Left lung (tissue), 14 donors: ENCODE measurements at places on chromosomes 5 and 9. TPM values are rescaled to one million over a fixed set of nuclear protein-coding genes. Genes with fewer than 3 reads are reported as not detected.

ACOT12 gene
- not detected for total RNA-seq

DPP7 gene
- 144 TPM for total RNA-seq

FRMPD1 gene
- not detected for total RNA-seq

OLFM1 gene
- 21.2 TPM for total RNA-seq

ROPN1L gene
- total RNA-seq = 9.5 TPM

CD72 gene
- total RNA-seq = 4.0 TPM

SYK gene
- total RNA-seq = 91.8 TPM

GRXCR2 gene
- total RNA-seq = not detected

SERINC5 gene
- 57.0 TPM for total RNA-seq

CCDC171 gene
- total RNA-seq = 2.0 TPM

TEX48 gene
- not detected for total RNA-seq

TERT gene
- 0.09 TPM for total RNA-seq

PCDHB4 gene
- 1.9 TPM for total RNA-seq

SQSTM1 gene
- 637 TPM for total RNA-seq

NACC2 gene
- 29.5 TPM for total RNA-seq

AJM1 gene
- total RNA-seq = 1.7 TPM

PTGS1 gene
- total RNA-seq = 16.3 TPM

TBCA gene
- total RNA-seq = 141 TPM

EIF4EBP3 gene
- total RNA-seq = 16.8 TPM

GDA gene
- not detected for total RNA-seq

CCDC69 gene
- 66.4 TPM for total RNA-seq

DMGDH gene
- 1.3 TPM for total RNA-seq

STXBP1 gene
- 63.0 TPM for total RNA-seq

HEXB gene
- 215 TPM for total RNA-seq

OR1J4 gene
- total RNA-seq = not detected
